ENCODE measurements at places on chromosomes 3 and 15.

GRCh38 chr15:31265871-31266711 lies 60.5 kb upstream of the KLF13 start:
- DNase-seq = peak; percentile 27

DNA sequence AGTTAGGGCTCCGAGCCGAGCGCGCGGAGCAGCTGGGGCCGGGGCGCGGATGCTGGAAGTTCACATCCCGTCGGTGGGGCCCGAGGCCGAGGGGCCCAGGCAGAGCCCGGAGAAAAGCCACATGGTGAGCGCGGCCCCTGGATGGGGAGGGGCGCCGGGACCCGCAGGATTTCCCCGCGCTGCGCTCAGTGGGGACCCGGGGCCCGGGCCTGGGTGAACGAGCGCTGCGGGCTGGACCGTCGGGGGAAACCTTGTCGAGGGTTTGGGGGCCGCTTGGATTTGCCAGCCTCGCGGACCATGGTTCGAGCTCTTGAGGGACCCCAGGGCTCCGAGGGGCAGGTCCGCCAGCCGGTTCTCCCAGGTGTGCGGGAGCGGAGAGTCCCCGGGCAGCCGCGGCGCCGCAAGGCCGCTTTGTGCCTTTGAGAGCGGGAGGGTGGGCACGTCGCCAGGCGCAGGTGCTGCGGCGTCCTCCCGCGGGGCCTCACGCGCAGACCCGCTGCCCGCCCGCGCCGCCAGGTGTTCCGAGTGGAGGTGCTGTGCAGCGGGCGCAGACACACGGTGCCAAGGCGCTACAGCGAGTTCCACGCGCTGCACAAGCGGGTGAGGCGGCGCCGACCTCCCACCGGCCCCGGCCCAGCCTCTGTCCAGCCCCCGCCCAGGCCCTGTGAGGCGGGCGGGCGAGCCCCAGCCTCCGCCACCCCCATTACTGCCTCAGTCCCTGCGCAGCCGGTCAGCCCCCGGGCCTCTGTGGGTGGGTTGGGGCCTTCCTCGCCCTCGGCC lies at the start of gene SNX22:
SNX22 (plus strand) TSS at position 5 of the 780 bp plus-strand sequence; CDS start at position 50, 45 bp downstream.
- peak; percentile 20 for DNase-seq

DNA sequence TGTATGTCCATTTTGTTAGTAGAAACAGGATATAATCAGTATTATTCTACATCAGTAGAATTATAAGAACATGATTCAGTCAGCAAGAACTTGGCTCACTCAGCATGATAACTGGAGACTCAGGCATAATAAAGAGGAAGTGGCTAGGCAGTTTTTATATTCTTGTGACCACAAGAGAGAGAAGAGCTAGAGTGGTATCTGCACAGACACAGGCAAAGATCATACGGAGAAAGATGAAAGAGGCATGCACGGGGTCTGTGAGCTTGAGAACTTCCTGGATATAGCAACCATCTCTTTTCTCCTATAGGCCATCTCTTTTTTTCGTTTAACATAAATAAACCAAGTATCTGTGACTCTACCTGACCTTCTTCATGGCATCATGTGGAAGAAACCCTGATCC lies 46.8 kb downstream of the MYO5A start:
- DNase-seq = no peak

DNA sequence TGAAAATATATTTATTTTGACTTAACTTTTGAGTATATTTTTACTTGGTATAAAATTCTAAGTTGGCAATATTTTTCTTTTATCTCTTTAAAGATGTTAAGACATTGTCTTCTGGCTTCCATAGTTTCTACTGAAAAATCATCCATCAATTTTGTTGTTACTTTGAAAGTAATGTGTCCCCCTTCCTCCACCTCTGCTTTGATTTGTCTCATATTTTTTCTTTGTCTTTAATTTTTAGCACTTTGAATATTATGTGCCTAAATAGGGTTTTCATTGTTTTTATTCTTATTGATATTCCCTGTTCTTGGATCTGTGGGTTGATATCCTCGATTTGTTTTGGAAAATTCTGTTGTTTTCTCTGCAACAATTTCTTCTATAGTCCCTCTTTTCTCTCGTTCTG lies 157.4 kb downstream of the CD47 start:
- DNase-seq = no peak

DNA sequence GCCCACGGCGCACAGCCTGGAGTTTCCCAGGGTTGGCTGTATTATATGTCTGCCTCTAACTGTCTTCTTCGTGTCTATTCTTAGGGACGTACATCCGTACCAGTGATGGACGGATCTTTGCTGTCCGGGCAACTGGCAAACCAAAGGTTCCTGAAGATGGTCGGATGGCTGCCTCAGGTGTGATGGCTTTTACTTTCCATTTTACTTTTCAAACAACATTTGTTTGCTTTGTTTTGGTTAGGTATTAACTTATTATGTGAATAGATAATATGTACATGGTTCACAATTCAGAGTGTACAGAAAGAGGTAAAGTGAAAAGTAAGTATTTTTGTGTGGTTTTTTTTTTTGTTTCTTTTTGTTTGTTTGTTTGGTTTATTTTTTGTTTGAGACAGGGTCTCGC lies 11.1 kb upstream of the TEX264 start:
- no peak for DNase-seq

GRCh38 chr3:32831791-32832190 lies 14.0 kb downstream of the TRIM71 start:
- no peak for DNase-seq

DNA sequence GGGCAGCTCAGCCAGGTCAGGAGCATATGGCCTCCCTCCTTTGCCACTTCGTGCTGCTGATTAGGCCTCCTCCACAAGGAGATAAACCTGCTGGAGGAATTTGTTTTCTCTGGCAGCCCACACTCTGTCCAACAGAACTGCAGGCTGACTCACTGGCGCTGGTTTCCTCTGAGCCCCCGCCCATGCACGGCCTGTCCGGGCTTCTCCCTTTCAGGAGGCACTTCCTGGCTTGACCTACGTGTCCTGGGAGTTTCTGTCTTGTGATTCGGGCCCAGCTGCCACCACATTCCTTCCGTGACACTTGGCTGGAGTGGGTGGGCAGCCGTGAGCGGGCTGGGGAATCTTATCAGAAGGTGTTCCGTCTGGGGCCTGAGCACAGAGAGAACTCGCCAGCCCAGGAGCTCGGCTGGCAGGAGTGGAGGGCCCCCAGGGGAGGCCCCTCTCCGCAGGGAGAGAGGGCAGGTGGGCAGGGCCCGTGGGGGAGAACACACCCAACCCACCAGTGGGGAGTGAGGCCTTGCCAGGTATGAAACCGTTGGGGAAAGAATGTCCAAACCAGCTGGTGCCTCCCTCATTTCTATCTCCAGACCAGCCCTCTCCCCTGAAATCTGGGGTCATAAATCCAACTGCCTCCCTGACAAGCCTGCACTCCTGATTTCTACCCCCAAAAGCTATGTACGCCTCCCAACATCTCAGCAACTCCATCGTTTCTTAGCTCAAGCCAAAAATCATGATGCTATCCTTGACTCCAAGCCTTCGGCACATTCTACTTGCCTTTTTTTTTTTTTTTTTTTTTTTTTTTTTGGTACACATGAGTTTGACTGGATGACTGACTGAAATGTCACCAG lies 110.6 kb upstream of the MEF2A start:
- DNase-seq = no peak

DNA sequence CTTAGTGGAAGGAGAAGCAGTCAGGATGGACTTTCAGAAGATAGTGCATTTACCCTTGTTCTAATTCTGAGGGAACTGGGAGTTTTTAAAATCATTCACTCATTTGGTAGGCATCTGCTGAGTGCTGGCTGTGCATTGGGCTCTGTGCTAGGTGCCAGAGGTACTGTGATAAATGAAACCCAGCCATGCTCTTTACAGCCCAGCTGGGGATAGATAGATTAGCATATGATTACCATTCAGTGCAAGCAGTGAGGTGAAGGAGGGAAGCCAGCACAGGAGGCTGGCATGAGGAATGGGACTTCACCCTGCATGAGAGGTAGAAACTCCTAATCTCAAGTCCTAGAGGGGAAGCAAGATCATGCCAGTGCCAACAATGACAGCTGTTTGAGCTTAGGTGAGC lies 361.9 kb upstream of the TRIM42 start:
- no peak for DNase-seq

DNA sequence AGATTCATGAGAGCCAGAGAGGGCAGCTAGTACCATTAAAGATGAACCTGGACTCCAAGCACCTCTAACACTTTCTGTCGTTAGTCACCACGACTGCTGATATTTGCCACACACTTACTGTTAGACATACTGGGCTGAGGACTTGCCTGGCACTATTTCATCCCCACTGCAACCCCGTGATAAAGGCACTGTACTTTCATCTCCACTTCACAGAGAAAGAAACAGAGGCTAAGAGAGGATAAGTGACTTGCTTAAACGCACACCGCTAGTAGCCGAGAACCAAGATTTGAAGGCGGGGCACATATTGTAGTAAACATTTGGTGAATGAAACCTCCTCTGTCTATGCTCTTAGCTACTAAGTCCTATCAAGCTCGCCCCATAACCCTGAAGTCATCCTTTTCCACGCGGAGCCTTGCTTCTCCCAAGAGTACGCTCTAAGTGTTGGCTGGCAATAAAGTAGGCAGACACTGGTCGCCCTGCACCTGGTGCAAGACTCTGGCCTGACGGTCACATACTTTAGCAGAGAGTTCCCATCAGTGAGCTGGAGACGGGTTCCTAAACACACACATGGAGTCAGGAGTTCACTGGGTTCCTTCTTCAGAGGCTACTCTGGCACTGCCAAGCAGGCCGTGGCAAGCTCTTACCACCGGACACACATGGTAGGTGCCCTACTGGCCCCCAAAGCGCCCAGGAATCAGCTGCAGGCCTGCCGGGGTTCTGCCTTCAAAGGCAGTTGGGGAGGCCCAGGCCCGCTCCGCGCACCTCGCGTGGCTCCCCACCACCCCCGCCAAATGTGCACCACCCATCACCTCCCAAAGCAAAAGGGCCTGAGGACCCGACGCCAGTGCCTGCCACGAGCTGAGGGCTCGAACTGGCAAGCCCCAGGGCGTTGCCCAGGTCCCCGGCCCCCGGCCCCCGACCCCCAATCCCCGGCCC lies 951 bp downstream of the POMGNT2 start:
- peak; percentile 2 for DNase-seq

DNA sequence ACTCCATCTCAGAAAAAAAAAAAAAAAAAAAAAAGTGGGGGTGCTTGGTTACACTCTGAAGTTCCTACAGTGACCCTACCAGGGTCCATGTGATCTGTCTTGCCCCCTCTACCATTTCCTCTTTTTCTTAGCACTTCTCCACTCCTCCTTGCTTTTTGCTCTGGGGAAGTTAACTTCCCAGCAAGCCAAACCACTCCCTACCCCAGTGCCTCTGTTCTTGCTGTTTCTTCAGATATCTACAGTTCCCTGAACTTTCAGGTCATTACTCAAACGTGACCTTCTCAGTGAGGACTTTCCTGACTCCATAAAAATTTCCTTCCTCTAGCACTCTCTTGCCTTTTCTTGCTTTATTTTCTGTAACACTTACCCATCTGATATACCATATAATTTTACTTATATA lies 61.1 kb upstream of the GCNT3 start:
- no peak for DNase-seq

GRCh38 chr3:113226491-113226890 lies 15.1 kb downstream of the BOC start:
- DNase-seq = no peak

GRCh38 chr15:76903251-76903681 lies 1.9 kb downstream of the SCAPER start:
- no peak for DNase-seq

- no peak for DNase-seq
Measured at GRCh38 chr3:36032180-36033047, 347.9 kb upstream of the STAC start.

- DNase-seq = no peak
Measured at GRCh38 chr3:52895418-52895817, 1.9 kb downstream of the STIMATE start.

GRCh38 chr3:69524816-69525215 lies 138.9 kb upstream of the FRMD4B start:
- no peak for DNase-seq

DNA sequence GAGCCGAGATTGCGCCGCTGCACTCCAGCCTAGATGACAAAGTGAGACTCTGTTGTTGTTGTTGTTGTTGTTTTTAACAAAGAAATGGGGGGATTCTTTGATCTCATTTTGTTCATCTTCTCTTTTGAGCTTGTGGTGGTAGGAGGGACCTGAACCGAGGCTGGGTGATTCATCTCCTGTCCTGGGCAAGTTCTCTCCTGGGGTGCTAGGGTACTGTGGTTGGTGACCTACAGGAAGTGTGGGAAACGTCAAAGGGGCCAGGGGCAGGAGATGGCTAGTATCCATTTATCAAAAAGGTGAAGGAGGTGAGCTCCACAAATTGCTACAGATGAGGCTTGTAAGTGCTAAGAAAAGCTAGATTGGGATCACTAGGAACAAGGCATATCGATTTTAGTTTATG lies 14.3 kb downstream of the PPCDC start:
- DNase-seq = no peak

GRCh38 chr15:52717481-52717880 lies 38.3 kb upstream of the ATOSA start:
- DNase-seq = no peak

DNA sequence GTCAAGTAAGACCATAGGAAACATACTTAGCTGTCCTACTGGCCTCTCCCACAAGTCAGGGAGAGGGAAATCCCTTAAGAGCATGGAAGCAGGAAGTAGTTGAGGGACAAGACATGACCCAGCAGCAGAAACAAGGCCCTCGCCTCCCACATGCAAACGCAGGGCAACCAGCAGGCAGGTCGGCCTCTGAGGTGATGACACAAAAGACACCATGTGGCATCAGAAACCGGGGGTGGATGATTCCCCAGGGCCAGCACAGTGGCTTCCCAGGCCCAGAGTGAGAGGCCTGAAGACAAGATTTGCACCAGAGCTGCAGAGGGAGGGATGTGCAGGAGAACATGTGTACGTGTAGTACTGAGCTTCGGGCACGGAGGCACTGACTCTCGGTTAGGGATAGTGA lies 26.3 kb downstream of the PXYLP1 start:
- no peak for DNase-seq

DNA sequence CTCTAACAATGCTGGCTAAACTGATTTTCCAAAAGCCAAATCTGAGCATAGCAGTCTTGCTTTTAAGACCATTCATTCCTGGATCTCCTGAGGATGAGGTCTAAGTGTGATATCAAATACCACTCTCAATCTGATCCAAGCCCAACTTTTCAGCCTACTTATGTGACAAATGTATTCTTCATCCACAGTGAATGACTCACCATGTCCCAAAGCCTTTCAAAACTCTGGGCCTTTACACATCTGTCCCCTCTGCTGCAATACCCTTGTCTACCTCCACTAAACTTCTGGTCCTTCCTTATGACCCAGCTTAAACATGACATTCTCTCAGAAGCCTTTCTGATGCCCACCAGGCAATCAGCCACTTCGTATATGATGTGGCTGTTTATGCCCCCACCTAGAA lies 4.6 kb downstream of the ANAPC13 start:
- no peak for DNase-seq

GRCh38 chr15:87944050-87944449 lies 312.5 kb downstream of the NTRK3 start:
- no peak for DNase-seq

GRCh38 chr15:29074045-29074444 lies 188.3 kb downstream of the APBA2 start:
- no peak for DNase-seq

DNA sequence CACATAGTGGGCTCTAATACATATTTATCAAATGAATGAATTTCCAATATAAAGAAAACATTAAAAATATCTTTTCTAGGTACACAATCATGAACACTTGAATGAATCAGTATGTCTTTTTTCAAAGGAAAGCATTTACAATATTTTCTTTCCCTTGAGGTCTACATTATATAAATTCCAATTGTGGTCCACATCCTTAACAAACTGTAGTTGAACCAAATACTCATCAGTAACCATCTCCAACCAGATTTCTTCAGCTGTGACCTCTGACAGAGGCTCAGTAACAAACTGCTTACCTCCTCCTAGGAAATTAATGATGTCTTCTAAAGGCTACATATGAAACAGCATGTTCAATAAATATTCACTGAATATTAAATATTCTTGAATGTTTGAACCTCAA lies 58.8 kb downstream of the CFAP20DC start:
- DNase-seq = no peak

Data from NCI-H510A (cell line).